Activated CD8-positive, alpha-beta memory T cell treated with anti-CD3 and anti-CD28 coated beads for 1 hour (primary cell): ENCODE measurements at places on chromosomes 3 and 15.

- no peak for DNase-seq
Observed at GRCh38 chr3:26653811-26654425, 31.3 kb downstream of the LRRC3B start.

- no peak for DNase-seq
Observed at GRCh38 chr3:141253326-141253725, 21.7 kb downstream of the PXYLP1 start.

DNA sequence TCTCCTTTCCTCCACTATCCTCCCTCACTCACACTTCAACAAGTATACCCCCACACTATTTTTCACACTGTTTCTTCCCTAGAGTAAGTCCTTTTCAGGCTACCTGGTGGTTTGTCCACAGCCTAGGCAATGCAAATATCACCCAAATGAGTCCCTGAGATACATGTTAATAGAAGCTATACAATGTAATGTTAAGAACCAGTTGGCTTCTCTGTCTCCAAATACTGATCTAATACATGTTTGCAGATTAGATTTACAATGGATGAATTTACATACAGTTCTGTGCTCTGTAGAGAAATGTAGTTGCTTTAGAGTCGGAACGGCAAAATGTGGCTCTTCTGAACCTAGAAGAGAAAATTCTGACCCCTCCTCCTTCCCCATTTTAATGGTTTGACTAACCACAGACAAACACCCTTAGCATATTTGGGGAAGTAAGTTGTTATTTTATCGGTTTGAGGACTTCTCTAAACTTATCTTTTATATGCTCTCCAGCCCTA, 63.6 kb upstream of the MBNL1 start:
- no peak for DNase-seq

DNA sequence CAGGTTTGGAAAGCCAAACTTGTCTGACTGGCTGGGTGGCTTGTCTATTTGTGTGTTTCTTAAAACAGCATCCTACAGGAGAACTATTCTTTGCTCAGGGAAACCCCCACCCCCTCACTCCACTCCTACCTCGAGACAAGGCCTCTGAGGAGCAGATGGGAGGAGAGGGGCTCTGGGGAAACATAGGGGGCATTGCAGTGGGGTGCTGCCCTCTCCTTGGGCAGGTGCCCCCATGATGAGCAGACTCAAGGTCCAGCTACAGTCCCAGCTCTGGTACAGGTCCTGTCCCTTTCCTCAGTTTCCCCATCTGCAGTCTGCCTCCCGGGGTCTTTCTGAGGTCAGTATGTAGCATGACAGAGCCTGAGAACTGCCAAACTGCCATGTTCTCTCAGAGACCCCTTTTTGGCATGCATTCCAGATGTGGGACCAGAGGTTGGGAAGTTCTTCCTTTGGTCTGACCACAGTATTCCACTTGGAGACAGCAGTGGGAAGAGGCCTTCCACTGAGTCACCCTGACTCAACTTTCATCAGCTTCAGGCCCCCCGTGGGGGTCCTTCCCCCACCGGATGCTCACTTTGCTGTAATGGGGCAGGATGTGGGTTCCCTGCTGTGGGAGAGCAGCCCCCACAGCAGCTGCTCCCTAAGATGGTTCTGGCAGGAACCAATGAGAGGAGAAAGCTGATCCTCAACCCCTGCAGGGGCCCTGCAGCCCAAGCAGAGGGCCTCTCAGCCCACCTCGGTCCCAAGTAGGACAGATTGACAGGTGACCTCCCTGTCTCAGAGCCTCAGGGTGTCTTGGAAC, 32.3 kb upstream of the CYP11A1 start:
- DNase-seq = no peak

- no peak for DNase-seq
Observed at GRCh38 chr3:9678493-9678892, 25.1 kb upstream of the CPNE9 start.

DNA sequence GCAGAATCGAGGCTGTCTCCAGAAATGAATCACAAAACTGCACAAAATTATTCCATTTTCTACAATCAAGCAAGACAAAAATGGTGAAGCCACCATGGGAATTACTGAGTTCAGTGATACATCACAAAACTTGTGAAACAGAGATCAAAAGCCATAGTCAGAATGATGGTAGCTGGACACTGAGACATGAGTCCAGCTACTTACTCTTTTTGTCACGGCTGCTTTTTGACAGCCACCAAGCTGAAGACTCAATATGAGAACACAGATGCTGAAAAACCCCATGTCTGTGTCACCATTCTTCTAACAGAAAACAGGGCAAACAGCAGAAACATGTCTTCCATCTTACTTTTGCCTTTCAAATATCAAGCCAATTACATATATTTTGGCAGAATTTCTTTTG, 237.6 kb downstream of the LPP start:
- no peak for DNase-seq

- DNase-seq = no peak
Observed at GRCh38 chr15:27563765-27564370, 535.2 kb downstream of the OCA2 start.

DNA sequence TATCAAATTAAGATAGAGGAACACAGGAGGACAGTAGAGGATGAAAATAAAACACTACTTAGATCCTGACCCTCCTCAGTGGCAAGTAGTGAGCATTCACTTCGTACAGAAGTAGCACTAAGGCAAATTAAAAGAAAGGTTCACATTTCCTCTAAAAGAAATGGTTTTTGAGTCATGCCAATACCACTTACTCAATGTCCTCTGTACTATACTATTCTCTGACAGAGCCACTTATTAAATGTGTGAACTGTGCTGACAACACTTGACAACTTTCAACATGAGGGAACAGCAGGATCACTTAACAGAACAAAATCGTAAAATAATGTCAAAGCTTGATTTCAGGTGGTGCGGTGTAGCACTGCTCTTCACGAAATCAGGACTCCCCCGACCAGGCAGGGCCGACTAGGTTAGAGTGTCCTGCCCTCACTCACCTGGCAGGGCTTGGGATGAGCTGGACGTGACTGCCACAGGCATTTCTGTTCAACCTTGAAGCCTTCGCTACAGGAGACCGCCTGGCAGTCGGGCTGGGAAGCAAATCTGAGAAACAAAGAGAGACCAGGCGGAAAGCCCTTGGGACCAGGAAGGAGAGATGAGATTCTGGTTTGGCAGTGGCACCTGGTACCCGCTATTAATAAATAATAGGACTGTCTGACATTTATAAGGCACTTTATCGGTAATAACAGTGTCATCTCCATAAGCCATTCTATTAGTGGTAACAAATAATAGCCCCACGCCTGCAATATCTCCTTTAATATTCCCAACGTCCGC, 611 bp upstream of the SLC27A2 start:
- DNase-seq = no peak

DNA sequence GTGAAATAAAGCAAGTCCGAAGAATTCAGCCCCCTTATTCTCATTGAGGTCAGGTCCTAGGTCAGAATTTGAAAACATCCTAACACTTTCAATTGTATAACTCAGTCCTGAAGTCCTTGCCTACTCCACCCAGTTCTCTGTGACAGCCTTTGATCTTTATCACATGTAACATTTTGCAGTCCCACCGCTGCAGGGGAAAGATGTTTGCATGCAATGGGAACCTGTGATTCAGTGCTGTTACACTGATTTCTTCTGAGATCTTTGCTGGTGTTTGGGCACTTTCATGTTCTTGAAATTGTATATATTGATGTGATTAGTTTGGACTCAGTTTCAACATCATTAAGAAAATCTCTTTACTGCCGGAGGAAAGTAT, 18.0 kb upstream of the SECISBP2L start:
- DNase-seq = no peak

DNA sequence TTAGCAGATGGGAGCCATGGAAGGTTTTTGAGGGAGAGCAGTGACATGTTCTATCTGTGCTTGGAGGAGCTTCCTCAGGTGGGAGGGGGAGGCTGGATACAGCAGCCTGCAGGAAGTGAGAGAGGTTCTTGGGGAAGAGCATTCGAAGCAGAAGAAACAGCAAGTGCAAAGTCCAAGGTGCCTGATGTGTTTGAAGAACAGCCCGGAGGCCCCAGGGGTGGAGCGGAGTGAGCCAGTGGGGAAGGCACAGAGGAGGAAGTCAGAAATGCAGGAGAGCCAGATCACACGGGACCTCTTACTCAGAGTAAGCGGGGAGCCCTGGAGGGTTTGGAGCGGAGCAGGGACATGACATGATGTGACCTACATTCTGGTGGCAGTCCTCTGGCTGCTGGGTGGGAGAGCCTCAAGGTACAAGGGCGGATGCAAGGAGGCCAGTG, 10.8 kb downstream of the ITGA11 start:
- DNase-seq = no peak

DNA sequence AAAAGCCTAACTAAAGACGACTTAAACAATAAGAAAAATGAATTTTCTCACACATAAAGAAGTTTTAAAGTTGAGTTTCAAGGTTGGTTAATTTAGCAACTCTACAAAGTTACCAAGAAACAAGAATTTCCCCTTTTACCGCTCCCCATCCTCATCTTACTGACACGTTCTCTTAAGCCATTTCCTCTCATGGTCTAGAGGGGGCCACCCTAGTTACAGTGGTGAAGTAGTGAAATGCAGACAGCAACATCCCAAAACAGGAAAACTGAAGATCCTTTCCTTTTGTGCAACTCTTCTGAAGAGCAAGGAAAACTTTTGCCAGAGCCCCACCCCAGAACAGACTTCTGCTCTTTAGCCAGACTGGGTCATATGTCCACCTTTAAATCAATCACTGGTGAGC, 17.3 kb upstream of the SOX14 start:
- DNase-seq = no peak

GRCh38 chr15:66356359-66357236, at the start of gene TIPIN:
Gene TIPIN (minus strand): TSS chr15:66356685. CDS start chr15:66352947, 3,738 bp downstream.
- DNase-seq = peak; percentile 96

GRCh38 chr15:92733934-92734521, 78.5 kb upstream of the FAM174B start:
- DNase-seq = no peak

- DNase-seq = no peak
Observed at GRCh38 chr15:77097921-77098320, 27.0 kb upstream of the TSPAN3 start.

DNA sequence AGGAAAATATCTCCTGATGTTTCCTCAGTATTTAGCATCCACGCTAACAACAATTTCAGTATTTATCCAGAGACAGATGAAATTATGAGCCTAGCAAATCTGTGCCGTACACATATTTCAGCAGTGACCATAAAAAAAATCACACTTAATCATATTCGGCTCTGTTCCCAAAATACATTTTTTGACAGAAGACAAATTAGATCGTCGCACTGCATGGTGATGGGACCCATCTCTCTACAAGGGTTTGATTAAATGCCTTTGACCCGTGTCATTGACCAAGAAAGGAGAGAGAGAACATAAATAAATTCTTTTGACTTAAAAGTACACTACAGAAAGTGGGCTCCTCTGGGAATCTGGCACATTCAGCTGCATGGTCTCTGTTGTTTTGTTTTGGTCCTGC, 215.3 kb upstream of the SEMA6D start:
- no peak for DNase-seq

- no peak for DNase-seq
Observed at GRCh38 chr3:120769436-120769835, 26.9 kb downstream of the GTF2E1 start.

DNA sequence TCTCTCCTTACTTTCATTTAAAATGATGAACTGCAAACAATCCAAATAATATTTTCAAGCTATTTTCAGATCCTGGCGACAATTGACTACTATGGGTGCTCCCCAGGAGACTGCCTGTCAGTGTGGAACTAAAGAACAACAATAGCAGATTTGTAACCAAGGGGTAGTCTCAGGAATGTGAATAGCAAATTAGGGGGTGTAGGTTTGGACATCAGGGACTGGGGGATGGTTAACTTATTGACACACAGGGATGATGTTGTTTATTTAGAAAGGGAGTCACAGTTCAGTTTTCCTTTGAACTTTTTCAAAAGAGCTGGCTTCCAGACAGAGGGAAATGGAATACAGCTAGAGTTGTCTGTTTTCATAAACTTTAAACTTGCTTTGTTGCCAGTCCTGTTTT, 229.8 kb downstream of the LRTM1 start:
- DNase-seq = no peak

- no peak for DNase-seq
Observed at GRCh38 chr3:21722301-21722700, 28.7 kb downstream of the ZNF385D start.

DNA sequence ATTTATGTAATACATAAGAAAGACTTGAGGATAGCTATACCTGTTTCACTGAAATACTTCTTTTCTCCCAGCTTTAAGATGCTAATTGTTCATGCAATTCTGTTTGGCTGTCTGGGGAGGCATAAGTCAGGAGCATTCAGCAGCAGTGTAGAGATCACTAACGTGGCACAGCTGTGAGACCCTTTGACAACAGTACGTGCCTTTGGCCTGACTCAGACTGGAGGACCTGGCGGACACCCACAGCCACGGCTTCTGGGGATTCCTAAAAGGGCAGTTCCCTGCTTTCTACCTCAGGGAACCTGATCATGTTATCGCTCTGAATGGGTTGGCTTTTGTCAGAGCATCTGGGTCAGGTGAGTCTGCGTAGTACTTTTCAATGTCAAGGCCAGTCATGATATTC, 295.0 kb upstream of the ICE2 start:
- no peak for DNase-seq

DNA sequence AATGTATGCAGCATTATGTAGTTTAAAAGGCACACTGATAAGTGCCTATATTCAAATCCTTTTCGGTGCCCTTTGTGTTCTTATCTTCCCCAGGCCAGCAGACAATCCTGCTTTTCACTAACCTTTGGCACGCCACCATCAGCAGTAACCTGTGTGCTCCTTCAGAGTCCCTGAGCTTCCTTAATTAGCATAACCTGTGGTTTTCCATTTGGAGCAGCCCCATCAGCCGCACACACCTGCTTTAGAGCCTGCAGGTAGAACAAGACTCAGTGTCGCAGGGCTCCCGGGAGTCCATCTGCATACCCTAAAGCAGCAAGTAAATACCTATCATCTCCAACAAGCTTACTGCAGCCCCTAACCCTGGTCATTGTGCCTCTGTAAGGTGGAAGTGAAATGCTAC, 755.1 kb downstream of the ROBO2 start:
- no peak for DNase-seq

DNA sequence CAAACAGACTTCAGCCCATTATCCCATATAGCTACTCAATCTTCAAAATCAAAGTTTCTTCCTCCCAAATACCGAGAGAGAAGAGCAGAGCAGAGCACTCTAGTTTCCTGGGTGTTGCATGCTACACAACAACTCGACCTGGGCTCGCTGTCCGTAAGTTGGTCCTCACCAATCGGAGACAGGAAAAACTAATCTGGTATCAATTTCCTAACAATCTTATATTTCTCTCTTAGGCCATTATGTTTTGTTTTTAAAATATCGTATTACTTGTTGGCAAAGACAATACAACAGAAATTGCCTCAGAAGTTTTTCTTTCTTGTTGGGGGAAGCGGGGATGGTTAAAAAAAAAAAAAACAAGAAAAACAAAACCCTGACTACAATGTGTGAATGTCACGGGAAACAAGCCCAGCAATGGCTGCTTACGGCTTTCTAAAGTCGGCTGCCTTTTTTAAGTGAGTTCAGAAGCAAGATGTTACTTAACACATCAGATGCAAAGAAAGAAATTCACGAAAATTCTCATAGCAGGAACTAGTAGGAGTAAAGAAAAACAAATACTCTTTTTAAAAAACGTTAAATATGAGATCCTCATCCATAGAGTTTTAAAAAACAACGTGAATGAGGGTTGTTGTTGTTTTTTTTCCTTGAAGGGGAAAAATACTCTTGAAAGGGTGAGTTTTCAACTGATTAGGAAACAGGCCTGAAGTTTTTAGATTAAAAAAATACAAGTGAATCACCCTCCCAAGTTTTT, 1.9 kb downstream of the VGLL4 start:
- no peak for DNase-seq
